Camera-type eye (tissue), 1 donor: ENCODE measurements at places on chromosomes 5 and 9. TPM values are rescaled to one million over a fixed set of nuclear protein-coding genes. Genes with fewer than 3 reads are reported as not detected.

Gene ARSI
- 23.5 TPM for total RNA-seq

Gene MEIKIN
- 0.55 TPM for total RNA-seq

Gene ZNF367
- total RNA-seq, result 15.4 TPM

Gene ADAMTSL2
- 4.3 TPM for total RNA-seq

Gene SPEF2
- total RNA-seq, result 31.1 TPM

Gene OR1J2
- not detected for total RNA-seq

Gene PCDHGB6
- 15.1 TPM for total RNA-seq

Gene ZNF483
- total RNA-seq, result 52.1 TPM

Gene TLX3
- not detected for total RNA-seq

Gene NDUFB6
- 61.1 TPM for total RNA-seq

Gene SLC46A2
- not detected for total RNA-seq

Gene PCDHAC1
- 7.6 TPM for total RNA-seq

Gene SPOCK1
- total RNA-seq, result 37.1 TPM

Gene FOXD4L5
- total RNA-seq, result 0.22 TPM

Gene RASEF
- total RNA-seq, result 2.8 TPM

Gene MRPL22
- total RNA-seq, result 25.3 TPM

Gene NEURL1B
- total RNA-seq, result 21.6 TPM

Gene ADRA1B
- total RNA-seq, result 1.8 TPM

Gene DOCK2
- total RNA-seq, result 7.8 TPM

Gene HTR4
- total RNA-seq, result 0.27 TPM

Gene PCDHB7
- total RNA-seq, result 7.9 TPM

Gene FAM174A
- 29.2 TPM for total RNA-seq

Gene MAMDC4
- 8.2 TPM for total RNA-seq

Gene PKD2L2
- total RNA-seq, result not detected

Gene DIPK1B
- 26.2 TPM for total RNA-seq

Gene ANXA2R
- 1.8 TPM for total RNA-seq

Gene ROPN1L
- total RNA-seq, result 3.6 TPM

Gene ACTBL2
- not detected for total RNA-seq

Gene TLR4
- total RNA-seq, result 12.6 TPM

Gene PNPLA7
- 3.0 TPM for total RNA-seq

Gene LCN6
- not detected for total RNA-seq

Gene SLC6A7
- total RNA-seq, result 0.11 TPM

Gene FOXD4L3
- not detected for total RNA-seq

Gene PCDHA3
- 4.6 TPM for total RNA-seq

Gene THOC3
- 51.3 TPM for total RNA-seq

Gene PCDHGB2
- total RNA-seq, result 14.6 TPM

Gene ZNG1E
- total RNA-seq, result 87.1 TPM

Gene BTNL3
- total RNA-seq, result not detected

Gene COL23A1
- total RNA-seq, result 6.9 TPM

Gene IL5
- total RNA-seq, result not detected

Gene PDGFRB
- 181 TPM for total RNA-seq

Gene CDK9
- total RNA-seq, result 60.2 TPM

Gene MARCOL
- not detected for total RNA-seq

Gene SPATA31A1
- total RNA-seq, result not detected

Gene TMEM252
- not detected for total RNA-seq

Gene KIF4B
- total RNA-seq, result 0.33 TPM

Gene EGFLAM
- total RNA-seq, result 75.3 TPM

Gene MOB3B
- 19.6 TPM for total RNA-seq

Gene SPINK7
- not detected for total RNA-seq
